Activated T-helper 17 cell treated with anti-CD3 and anti-CD28 coated beads, Interleukin-2, amount 50 U/mL, for 72 hours (primary cell): ENCODE measurements at places on chromosomes 2 and 18.

DNA sequence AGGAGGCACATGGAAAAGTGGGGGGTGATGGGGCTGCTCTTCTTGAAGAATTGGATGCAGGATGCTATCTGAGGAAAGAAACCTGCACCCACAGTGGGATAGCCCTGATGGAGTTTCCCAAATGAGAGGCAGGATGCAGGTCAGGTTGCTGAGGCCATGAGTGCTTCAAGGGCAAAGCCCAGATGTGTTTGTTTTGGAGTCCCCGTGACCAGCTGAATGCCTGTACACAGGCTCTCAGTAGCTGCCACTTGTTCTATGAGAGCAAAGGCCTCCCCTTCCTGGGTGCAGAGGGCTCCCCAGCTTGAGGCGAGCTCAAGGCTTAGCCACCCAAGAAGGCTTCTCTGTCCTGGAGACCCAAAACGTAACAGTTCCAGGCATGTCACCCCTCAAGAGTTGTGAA, 192.7 kb downstream of the SEPTIN10 start:
- H3K27ac ChIP-seq, result no peak overlapping the region
- H3K4me1 ChIP-seq, result no peaks in the 10 kb centered on the region
- no peak for ATAC-seq
- H3K4me3 ChIP-seq, result no peak overlapping the region
- no peaks in the 10 kb centered on the region for H3K36me3 ChIP-seq
- peaks cover 3% of the 10 kb centered on the region for H3K27me3 ChIP-seq

GRCh38 chr2:130754811-130755210, 529 bp upstream of the AMER3 start:
- H3K4me3 ChIP-seq, result no peak overlapping the region
- no peak overlapping the region for H3K27ac ChIP-seq
- peaks cover 50% of the 10 kb centered on the region for H3K27me3 ChIP-seq

DNA sequence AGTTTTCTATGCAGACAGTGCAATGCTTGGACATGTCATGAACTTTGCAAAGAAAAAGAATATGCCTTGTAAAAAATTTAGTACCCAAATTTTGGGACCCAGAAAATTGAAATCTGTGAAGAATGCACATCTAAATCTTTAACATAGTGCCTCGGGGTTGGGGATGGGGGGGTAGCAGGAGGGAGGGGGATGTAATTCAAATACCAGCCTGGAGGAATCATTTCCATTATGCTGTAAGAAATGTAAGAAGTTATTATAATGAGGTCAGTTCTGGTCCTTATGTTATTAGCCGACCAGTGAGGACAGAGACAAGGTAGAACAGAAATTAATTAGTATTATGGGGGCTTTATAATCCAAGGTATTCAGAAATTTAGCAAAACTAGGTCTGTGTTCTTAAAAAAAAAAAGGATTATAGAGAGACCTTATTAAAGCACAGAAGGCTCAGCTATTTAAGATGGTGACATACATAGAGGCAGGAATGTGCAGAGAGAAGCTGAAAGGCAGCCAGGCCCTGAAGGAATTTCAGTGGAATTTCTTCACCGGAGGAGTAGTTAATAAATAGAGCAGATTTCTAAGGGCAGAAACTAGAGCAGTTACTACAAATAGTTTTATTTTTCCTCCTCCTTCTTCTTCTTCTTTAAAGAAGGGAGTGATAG, 89.0 kb upstream of the RBMS1 start:
- no peak overlapping the region for H3K4me3 ChIP-seq
- no peak overlapping the region for H3K27ac ChIP-seq
- H3K27me3 ChIP-seq, result peaks cover 3% of the 10 kb centered on the region

- no peak for ATAC-seq
- no peak overlapping the region for H3K27ac ChIP-seq
- H3K4me3 ChIP-seq, result no peak overlapping the region
- H3K27me3 ChIP-seq, result peaks cover 7% of the 10 kb centered on the region
Observed at GRCh38 chr18:8828798-8829197, 123.4 kb downstream of the MTCL1 start.

GRCh38 chr2:95292623-95293260, 4.4 kb upstream of the KCNIP3 start:
- no peaks in the 10 kb centered on the region for H3K36me3 ChIP-seq
- no peak for ATAC-seq
- H3K4me3 ChIP-seq, result no peak overlapping the region
- H3K27me3 ChIP-seq, result peaks cover 9% of the 10 kb centered on the region
- no peaks in the 10 kb centered on the region for H3K4me1 ChIP-seq
- no peak overlapping the region for H3K27ac ChIP-seq

- H3K27me3 ChIP-seq, result peaks cover 1% of the 10 kb centered on the region
- no peak overlapping the region for H3K27ac ChIP-seq
- no peak overlapping the region for H3K4me3 ChIP-seq
- no peak for ATAC-seq
Observed at GRCh38 chr18:10368456-10369453, 85.7 kb upstream of the APCDD1 start.

DNA sequence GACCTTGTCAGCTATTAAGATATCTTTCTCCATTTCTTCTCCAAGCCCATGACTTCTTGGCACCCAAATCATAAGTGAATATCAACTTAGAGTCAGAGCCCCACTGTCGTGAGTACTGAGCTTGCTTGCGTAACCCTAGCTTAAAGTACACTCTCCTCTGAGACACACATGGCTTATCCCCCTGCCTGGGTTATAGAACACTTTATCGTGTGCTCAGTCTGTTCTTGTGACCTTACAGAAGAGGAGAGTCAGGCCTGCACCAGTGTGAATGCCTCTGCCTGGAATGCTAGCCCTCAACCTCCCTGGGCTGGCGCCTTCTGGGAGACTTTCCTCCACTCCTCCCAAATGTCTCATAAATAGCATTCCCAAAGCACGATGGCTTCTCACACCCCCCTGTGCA, 79.3 kb downstream of the CEP192 start:
- no peak overlapping the region for H3K27ac ChIP-seq
- peaks cover 100% of the 10 kb centered on the region for H3K36me3 ChIP-seq
- H3K4me3 ChIP-seq, result no peak overlapping the region
- ATAC-seq, result no peak
- H3K27me3 ChIP-seq, result no peaks in the 10 kb centered on the region

GRCh38 chr2:172273910-172274571, 153.3 kb upstream of the ITGA6 start:
- no peak for ATAC-seq
- H3K4me1 ChIP-seq, result peaks cover 3% of the 10 kb centered on the region
- no peaks in the 10 kb centered on the region for H3K36me3 ChIP-seq

- H3K4me1 ChIP-seq, result no peaks in the 10 kb centered on the region
- no peak overlapping the region for H3K4me3 ChIP-seq
- no peak overlapping the region for H3K27ac ChIP-seq
- H3K27me3 ChIP-seq, result peaks cover 7% of the 10 kb centered on the region
- H3K36me3 ChIP-seq, result no peaks in the 10 kb centered on the region
Observed at GRCh38 chr2:180823546-180824141, 156.8 kb upstream of the UBE2E3 start.

GRCh38 chr2:72780477-72780876, 45.4 kb downstream of the EXOC6B start:
- peaks cover 8% of the 10 kb centered on the region for H3K4me1 ChIP-seq
- no peak for ATAC-seq
- no peaks in the 10 kb centered on the region for H3K27me3 ChIP-seq
- no peaks in the 10 kb centered on the region for H3K36me3 ChIP-seq
- no peak overlapping the region for H3K4me3 ChIP-seq

- no peak overlapping the region for H3K27ac ChIP-seq
- no peak for ATAC-seq
- no peak overlapping the region for H3K4me3 ChIP-seq
- H3K27me3 ChIP-seq, result no peaks in the 10 kb centered on the region
- H3K36me3 ChIP-seq, result peaks cover 80% of the 10 kb centered on the region
Observed at GRCh38 chr2:201712726-201713125, 14.3 kb upstream of the MPP4 start.
